ENCODE measurements at places on chromosomes 3 and 15.

DNA sequence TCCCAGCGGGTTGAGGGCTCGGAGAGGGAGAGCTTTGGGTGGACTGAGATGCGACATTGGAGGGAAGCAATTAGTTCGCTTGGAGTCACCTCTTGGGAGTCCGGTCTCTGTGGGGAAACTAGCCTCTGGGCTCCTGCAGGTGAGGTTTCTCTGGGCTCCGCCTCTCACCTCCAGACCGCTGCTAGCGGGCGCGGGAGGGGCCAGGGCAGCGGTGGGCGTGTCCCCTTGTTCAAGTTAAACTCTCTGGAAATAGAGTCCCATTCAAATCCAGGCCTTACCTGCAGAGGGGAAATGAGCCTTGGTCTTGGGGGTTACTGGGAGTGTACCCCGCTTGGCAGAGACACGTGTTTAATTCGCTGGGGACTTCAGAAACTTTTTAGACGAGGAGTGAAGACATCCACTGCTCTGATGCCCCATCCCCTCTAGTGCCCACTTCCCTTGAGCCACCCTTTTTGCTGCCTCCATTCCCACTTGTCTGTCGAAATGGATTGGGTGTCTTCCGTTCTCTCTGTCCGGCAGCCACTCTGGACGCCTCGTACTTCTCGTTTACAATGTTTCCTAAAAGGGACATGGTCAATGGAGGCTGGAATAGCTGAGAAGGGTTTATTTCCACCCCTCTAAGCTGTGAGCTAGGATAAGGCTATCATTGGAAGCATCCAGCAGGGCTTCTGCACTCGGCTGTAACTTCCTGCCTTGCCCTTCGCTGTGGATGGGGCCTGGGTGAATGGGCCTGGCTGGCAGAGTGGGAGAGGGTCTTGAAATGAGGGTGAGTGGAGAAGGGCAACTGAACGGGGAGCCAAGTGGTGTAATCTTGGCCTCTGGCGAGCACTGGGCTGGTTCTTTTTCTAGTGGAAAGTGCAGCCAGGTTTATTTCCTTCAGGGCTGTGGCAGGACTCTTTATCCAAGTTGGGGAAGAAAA, 1.1 kb downstream of the MITF start:
- DNase-seq: no peak

- no peak for DNase-seq
Observed at GRCh38 chr15:57384816-57385215, 8.5 kb downstream of the CGNL1 start.

GRCh38 chr3:124117486-124117885, 125.6 kb upstream of the ROPN1 start:
- no peak for DNase-seq

DNA sequence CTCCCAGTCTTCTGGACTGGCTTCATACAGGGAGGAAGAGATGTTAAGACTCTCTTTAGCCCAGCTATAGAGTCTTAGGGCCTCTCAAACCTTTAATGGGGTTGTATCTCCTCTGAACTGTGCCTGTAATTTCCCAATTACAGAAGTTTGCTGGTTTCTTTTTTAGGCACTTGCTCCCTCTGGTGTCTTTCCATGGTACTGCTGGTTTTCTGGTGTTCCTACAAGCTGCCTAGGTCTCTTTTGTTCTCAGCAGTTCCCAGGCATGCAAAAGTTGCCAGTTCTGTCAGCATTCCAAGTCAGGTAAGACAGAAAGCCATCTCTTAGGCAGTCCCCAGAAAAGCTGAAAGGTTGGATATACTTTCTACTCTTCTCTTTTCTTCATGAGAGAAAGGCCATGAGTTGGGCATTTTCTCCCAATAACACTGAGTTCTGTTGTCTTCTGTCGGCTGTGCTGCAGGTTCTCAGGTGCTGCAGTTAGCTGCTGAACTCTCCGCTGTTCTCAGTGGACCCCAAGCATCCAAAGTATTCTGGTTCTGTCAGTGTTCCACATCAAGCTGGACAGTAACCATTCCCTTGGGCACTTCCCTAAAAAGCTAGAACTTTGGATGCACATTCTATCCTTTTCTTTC, 54.4 kb upstream of the EHHADH start:
- DNase-seq: peak; percentile 28

DNA sequence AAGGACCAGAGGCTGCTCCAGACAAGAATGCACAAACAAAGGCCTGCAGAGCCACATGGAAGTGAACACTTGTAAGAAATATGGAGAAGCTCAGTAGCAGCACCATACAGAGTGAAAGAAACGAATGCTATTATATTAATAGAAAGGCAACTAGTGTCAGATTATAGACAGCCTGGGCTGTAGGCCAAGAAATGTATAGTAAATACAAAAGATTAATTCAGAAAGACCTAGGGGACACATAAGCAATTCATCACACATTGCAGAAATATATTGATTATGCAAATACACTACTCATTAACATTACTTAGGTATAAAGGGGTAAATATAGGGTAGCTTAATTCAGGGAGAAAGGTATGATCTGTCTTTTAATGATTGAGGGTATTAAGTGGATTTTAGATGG, 69.5 kb upstream of the GUCA1C start:
- DNase-seq: no peak

DNA sequence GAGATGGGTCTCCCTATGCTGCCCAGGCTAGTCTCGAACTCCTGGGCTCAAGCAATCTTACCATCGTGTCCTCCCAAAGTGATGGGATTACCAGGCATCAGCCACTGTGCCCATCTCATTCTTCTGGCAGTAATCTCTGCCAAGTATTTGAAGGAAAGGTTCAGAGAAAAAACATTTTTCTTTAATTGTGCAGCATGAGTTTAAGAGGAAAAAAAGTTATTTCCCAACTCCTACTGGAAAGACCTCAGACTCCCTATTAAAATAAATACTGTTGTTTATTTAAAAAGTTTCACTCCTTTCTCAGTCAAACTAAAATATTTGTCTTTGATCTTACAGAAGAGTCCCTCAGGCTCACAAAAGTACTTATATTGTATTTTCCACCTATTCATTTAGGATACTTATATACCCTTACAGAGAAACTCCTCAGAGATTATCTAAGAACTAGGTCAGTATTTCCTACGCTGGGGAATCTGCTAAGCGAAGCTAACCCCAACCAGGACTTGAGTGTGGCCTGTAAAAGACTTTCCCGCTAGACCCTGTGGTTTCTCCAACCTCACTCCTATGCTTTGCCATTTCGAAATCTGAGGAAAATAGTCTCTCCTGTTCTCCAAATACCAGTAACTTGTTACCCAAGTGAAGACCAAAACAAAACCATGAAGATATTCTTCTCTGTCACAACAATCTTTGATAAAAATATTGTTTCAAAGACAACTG, 28.7 kb downstream of the WWTR1 start:
- no peak for DNase-seq

DNA sequence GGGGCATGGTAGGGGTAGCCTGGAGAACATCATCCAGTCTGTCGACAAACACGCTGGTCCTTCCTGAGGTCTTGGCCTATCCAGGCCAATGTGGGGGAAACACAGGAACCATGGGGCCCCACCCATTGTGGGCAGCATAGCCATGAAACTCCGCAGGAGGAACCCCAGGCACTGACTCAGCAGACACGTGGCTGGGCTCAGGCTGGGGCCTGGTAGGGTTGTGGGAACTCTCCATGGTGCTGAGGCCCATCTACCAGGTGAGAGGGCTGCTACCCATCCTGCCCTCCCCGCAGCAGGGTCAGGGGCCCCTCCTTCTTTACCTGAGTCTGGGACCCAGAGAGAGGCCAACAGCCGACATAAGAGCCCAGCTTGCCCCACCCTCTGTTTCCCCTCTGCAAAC, 22.6 kb upstream of the CACNA2D2 start:
- DNase-seq: no peak

DNA sequence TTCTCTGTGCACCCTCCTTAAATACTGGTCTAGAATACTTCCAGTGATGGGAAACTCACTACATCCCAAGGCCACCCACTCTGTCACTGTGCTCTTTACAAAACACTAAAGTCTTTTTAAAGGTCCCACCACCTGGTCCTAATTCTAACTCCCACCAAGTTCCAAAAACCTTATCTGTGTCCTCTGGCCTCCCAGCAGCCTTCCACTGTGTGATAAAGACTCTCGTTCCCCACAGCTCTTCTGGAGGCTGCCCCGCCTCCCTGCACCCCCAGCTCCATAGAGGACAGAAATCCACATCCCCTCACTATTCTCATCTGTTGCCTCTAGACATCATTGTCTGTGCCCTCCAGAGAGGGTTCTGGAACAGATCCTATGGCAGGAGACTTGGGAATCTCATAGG, 276.4 kb downstream of the FAM43A start:
- no peak for DNase-seq

Measured in NCI-H2081 treated with DMSO at 0.1 percent for 48 hours (cell line).